Stimulated activated CD4-positive, alpha-beta T cell treated with anti-CD3 and anti-CD28 coated beads, Interleukin-12 subunit alpha, Interleukin-12 subunit beta, amount 100 ng/mL, for 48 hours (primary cell): ENCODE measurements at places on chromosomes 13 and 19.

- DNase-seq = no peak
Measured at GRCh38 chr19:49567861-49568441, 12.4 kb downstream of the NOSIP start.

GRCh38 chr13:33933810-33934209 is 115.9 kb downstream of the RFC3 start:
- no peak for DNase-seq

- DNase-seq = no peak
Measured at GRCh38 chr13:112761701-112762689, 72.2 kb downstream of the ATP11A start.

DNA sequence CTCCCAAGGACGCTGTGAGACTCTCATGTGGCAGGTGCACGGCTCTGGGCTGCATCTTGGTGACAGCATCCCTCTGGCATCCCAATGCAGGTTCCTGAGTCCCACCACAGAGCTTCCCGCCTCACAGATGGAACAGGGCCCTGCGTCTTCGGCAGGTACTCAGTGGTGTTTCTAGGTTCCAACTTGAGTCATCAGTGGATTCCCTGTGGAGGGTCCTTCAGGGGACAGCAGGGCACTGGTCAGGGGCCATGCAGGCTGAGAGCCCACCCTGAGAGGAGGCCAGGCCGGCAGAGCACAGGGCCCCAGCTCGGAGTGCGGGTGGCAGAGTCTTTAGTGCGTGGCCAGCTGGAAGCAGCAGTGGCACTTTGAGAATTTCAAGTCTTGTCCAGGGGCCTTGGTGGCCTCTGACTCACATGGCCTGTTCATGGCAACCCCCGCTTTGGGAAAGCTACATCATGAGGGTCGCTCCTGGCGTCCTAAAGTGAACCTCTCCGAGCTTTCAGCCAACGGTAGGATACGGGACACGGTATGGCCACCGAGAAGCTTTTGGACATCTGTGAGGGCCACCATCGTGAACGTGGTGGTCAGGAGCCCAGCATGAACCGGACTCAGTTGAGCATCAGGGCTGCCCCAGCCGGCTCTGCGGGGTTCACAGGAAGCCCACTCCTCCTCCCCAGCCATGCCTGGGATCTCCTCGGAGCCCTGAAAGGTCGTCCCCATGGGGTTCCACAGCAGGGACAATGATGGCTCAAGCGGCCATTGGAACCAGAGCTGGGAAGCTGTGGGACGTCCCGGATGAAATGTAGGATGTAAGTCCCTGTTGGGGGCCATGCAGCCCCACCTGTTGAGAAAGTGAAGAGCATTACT is 72.0 kb upstream of the MCF2L start:
- DNase-seq = no peak

DNA sequence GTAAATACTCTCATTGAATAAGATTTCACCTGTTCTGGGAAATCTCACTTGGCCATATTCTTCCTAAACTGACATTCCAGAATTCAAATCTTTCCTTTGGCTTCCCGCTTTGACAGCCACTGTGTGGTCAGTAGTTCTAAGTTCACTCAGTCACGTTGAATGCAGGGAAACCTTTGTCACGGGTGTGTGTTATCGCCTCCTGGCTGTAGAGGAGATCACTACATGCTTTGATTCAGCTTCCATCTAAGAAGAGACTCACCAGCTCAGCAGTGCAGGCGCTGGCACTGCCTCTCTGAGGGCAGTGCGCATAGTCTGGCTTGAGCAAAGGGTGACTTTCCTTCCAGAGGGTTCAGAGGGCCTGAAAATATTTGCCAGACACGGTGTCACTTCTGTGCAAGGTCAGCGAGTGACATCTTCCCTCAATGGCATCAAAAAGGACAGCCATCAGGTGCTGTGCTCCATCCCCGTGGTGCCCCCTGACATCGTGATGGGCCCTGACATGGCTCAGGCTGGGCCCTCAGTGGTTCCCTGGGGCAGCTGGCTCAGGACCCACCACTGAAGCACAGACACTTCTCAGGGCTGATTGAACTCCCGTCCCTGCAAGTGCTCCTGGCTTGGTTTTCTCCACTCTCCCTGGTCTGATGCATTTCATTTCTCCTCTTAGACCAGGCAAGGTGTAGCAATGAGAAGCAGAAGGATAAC is 635.4 kb upstream of the ARGLU1 start:
- no peak for DNase-seq
